Kidney epithelial cell (primary cell): ENCODE measurements at places on chromosomes 3 and 15.

- DNase-seq = peak; percentile 29
Measured at GRCh38 chr3:104629038-104629437, 737.7 kb upstream of the ALCAM start.

GRCh38 chr3:29236146-29236840 is 44.6 kb upstream of the RBMS3 start:
- DNase-seq = no peak

GRCh38 chr3:132635052-132635451 is 24.6 kb downstream of the ACAD11 start:
- no peak for DNase-seq

- DNase-seq = no peak
Measured at GRCh38 chr3:177689869-177690268, 492.6 kb upstream of the TBL1XR1 start.

DNA sequence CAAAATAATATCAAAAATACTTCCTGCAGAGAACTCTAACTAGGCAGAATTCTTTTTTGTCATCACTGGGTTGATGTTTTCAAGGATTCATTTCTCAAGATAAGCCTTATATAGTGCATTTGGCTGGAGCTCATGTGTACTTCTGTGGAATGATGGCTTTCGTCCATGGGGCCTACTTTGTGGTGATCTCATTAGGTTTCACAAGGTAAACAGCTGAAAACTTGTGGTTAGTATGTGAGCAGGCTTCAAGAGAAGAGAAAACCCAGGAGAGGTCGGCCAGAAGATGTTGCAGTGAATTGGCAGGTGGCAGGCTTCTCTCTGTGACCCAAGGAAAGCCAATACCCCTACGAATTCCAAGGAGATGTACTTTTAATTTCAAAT is 121.4 kb upstream of the PHLDB2 start:
- DNase-seq = no peak

DNA sequence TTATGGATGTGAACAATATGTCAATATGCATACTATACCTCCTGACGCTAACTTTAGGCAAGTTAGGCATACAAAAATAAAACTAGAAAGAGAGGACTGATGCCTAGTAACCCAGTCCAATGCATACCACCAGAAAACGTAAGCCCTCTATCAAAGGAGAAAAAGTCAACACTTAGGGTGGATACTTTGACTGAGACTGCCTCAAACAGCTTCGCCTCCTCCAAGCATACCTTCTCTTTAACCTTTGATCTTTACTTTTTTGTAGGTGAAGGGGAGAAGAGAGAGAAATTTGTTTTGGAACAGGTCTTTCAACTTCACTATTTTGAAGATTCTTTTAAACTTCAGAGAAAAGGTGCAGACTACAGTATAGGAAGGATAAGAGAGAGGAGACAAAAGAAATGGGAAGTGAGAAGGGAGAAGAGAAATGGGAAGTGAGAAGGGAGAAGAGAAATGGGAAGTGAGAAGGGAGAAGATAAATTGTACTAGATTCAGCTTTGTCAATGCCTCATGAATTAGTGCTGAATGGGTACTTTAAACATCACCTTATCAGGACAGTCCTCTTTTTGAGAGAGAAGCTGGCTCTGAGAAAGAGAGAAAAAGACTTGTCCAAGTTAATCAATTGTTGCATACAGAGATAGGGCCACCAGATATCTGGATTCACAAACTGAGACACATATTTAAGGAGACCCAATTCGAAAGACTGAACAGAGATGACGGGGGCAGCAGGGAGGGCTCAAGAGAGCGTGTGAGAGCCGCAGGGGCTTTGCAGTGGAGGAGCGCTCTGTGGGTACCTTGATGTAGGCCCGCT is 1.0 kb downstream of the P3H2 start:
- DNase-seq = no peak

DNA sequence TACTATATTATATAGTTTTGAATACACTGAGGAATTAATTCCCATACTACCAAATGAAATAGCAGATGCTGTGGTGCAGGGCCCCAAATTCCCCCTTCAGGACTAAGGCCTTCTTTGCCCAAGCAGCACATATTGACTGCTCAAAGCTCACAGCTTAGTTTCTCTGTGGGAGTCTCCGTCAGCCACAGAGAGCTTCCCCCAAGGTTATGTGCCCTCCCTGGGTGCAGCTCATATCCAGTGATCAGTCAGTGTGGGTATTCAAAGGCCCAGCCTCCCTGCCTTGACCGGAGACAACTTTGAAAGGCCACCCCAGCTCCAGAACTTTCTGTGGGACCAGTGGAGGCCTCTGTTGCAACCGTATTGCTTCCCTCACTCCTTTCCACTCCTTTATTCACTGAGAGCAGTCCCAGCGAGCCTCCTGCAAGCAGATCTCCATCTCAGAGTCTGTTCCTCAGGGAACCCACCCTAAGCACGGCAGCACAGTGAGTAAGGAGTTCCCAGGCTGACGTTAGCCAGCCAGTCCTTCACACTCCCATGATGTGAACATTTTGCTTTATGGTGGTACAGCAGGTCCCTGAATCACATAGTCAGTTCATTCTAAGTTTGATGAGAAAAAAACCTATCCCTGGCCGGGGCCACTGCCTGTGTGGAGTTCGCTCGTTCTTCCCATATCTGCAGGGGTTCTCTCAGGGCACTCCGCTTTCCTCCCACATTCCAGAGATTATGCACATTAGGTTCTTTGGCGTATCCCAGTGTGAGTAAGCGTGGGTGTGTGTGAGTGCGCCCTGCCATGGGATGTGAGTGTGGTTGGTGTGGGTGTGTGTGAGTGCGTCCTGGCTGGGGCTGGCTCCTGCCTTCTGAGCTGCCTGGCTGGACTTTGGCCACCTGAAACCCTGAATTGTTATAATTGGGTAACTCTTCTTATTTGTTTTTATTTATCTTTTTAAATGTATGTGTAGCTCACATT is 64.4 kb upstream of the PPARG start:
- DNase-seq = no peak

- no peak for DNase-seq
Measured at GRCh38 chr3:195892105-195893043, 16.0 kb downstream of the TNK2 start.

GRCh38 chr3:46724424-46724823 is 6.8 kb upstream of the PRSS50 start:
- no peak for DNase-seq

- DNase-seq = no peak
Measured at GRCh38 chr15:80819001-80819400, 39.8 kb downstream of the CEMIP start.

DNA sequence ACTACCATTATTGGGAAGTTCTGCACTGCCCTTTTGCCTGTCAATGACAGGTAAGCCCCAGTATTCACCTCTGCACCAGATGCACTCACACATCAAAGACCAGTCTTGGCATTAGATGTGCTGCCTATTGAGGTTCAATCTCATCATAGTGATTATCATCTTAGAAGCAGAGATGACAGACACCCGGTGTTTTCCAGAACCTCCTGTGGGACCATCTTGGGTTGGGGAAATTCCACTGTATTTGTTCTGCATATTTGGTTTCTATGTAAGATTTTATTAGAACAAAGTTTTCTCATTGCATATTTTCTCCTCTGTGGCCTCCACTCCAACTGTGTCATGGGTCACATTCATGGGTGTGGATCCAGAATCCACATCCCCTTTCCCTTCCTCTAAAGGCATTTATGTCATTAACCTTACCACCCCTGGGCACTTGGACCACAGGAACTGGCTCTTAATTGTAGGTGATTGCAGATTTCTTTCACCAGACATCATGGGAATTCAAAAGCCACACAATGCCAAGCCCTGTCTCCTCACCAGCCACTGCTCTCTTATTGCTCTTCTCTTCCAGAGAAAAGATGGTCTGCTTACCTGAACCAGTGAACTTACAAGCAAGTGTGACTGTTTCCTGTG is 31.2 kb downstream of the PLA1A start:
- DNase-seq = no peak

- no peak for DNase-seq
Measured at GRCh38 chr3:119662604-119663373, 2.4 kb upstream of the POPDC2 start.

DNA sequence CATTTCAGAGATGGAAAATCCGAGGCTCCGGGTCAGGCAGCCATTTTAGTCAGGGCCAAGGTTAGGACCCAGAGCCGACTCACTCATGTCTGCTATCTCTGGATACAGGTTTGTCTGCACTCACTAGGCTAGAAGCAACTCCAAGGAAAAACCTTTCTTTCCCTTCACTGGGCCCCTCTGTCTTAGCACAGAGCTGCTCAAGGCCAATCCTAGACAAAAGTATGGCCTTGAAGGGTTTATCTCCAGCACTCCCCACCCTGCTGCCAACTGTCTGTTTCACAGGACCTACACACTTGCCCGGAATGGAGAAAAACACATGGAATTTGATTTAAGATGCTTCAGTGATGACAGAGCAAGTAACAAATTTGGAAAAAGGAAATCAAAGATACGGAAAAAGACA is 25.6 kb downstream of the ACAN start:
- no peak for DNase-seq
